GM23338 (cell line): ENCODE measurements at places on chromosomes 12 and 14. TPM values are rescaled to one million over a fixed set of nuclear protein-coding genes. Genes with fewer than 3 reads are reported as not detected.

Gene NPFF
- total RNA-seq: 0.69 TPM in 1 of 2 replicates, not detected in the other

- no peak for DNase-seq
Observed at GRCh38 chr12:359091-359490, 30.0 kb downstream of the KDM5A start.

DNA sequence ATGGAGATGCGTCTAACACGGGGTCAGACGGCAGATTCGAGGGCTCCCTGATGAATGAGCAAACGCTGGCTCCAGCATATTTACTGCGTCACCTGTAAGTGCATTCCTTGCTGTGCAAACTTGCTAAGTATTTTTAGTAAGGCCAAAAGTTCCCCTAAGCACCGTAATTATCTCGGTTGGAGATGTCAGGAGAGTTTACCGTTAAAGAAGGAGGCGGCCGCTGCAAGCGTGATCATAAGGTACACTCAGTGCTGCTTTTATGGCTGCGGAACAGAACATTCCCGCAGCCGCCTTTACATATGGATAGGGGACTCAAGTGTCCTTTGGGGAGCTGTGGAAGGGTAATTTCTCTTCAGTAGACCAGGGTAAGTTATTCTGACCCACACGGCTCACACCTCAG, 175.6 kb downstream of the GLT1D1 start:
- DNase-seq: no peak

Gene MDGA2
- total RNA-seq: 1.2 and 1.7 TPM in 2 replicates

- DNase-seq: no peak
Observed at GRCh38 chr12:69329669-69330428, 18.3 kb upstream of the LYZ start.

DNA sequence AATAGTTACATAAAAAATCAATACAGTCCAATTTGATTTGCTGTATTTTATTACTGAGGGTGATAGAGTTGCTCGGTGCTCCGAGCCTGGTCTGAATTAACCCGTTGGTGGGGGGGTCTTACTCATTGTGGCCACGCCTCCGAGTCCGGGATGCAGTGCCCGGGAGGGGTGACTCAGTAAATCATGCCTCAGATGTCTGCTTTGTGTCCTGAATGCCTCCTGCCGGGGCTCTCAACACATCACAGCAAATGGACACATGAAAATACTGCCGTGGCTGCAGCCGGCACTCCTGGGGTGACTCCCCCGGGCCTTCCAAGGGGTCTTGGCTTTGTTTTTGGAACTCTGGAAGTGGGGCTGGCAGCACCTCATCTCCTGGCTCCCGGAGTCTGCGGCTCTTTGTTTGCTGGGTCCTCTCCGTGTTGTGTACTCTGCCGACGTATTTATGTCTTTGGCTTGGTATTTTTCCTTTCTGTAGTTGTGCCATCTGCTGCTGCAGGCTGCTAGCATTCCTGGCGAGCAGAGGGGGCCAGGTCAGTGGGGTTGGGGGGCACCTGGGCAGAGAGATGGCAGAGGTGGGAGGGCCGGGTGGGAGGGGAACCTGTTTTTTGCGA, 129.0 kb downstream of the AACS start:
- DNase-seq: peak; percentile 54

Gene PPP2R5C
- 75.4 and 76.4 TPM in 2 replicates for total RNA-seq

Gene PSMA6
- total RNA-seq: 216 and 223 TPM in 2 replicates

GRCh38 chr14:69992564-69992963, 113.3 kb downstream of the SMOC1 start:
- no peak for DNase-seq

- DNase-seq: no peak
Observed at GRCh38 chr14:45699471-45699870, 446.5 kb upstream of the MIS18BP1 start.

Gene GRIP1
- total RNA-seq: 12.7 and 13.7 TPM in 2 replicates

Gene PARPBP
- 44.6 and 44.8 TPM in 2 replicates for total RNA-seq

Gene RPGRIP1
- total RNA-seq: 0.93 and 1.6 TPM in 2 replicates

- DNase-seq: no peak
Observed at GRCh38 chr14:67186789-67187584, 2.3 kb upstream of the GARIN2 start.

DNA sequence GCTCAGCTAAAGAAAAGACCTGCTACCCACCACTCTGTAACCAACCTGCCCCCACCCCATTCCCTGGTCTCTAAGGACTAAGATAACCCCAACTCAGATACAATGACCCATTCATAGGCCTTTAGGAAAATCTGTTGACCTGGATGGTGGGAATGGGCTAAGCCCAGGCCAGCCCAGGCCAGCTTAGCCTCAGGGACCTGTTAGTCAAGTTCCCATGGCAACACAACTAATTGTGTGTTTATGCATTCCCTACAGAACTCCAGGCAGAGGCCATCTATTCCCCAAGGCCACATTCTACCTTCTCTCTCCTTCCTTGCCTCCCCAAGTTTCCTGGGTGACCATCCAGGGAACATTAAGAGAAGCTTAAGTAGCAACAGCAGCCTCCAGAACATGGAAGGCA, 16.1 kb upstream of the KRT8 start:
- DNase-seq: peak; percentile 37

DNA sequence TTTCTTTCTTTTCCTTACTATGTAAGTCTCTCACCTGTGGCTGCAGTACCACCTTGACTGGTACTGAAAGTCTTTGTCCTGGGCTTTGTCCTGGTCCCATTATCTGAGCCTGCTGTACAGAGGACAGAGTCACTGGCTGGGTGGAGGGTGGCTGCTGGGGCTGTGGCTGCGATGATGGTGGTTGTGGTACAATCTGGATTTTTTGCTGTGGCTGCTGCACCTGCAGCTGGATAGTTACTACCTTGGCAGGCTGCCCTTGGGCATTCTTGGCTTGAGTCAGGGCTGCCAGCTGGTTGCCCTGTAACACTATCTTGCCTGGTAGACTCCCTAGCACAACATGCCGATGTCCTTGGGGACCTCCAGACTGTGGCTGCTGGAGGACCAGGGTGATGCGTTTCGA, 27.0 kb downstream of the CHD8 start:
- no peak for DNase-seq
